ENCODE measurements at places on chromosomes 1 and 21. TPM values are rescaled to one million over a fixed set of nuclear protein-coding genes. Genes with fewer than 3 reads are reported as not detected.

Gene RSPO1
- 0.08 TPM for total RNA-seq

DNA sequence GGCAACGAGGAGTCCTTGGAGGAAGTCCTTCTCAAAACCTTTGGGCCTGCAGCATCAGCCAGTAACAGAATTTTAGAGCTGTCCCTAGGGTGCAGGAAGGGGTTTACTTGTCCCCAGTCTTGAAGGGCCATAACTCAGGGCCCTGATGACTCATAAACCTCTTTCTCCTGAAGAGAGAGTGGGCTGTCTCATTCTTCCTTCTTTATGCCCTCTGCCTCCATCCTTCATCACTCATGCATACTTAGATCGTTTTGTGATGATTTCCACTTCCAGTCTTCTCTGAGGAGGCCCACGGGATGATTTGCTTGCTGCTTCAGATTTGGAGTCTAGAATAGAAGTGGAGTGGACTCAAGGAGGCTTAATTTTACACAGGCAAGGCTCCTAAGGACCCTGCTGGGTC lies 60.2 kb downstream of the NDUFS5 start:
- no peak for DNase-seq

DNA sequence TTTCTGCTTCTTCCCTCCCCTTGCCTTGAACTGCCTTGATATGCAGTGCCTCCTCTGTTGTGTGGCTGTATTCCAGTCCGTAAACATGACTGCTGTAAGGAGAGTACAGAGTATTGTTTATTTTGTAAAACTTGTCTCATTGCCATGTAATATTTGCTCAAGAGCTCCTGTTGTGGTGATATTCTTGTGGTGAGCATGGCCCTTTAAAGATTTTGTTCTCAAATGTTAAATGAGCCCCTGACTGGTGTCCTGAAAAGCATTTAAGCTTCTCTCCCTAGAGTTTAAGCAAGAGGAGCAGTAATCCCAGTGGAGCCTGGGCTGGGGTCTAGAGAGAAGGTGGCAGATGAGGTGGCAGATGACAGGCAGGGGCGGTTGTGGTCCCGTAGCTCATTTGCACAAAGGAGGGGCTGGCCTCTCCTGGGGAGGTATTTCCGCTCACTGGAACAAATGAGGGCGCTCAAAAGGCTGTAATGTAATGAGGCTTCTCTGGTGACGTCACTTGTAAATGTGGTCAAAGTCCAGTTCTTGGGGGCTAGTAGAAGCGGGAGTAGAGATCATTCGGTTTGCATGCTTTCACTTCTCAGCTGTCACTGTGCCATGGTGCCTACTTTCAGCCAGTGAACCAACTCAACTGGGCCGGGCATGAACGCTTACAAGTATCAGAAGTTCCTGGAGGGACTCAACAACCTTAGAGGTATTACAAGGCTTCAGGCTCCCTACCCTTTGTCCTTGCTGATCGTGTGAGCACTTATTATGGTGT lies 46.0 kb upstream of the MACF1 start:
- DNase-seq = peak; percentile 64

GRCh38 chr21:38196036-38196435 lies 60.8 kb upstream of the KCNJ15 start:
- no peak for DNase-seq

Gene ZNF593OS
- not detected for total RNA-seq

DNA sequence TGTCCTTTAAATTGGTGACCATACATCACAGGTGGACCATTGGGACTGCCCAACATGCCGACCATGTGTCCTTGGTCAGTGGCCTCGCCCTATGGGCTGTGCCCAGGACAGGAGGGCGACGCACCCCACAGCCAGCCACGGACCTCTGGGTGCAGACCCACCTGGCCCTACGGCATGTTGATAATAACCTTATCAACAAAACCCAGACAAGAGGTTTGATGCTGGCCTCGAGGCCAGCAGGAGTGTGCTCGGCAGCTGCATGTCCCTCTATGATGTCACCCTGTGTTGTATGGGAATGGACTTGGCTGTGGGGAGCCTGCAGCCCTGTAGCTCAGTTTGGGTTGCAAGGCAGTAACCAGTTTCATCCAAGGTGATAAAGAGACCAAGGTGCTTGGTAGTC lies 32.1 kb downstream of the SLC37A1 start:
- DNase-seq = no peak

DNA sequence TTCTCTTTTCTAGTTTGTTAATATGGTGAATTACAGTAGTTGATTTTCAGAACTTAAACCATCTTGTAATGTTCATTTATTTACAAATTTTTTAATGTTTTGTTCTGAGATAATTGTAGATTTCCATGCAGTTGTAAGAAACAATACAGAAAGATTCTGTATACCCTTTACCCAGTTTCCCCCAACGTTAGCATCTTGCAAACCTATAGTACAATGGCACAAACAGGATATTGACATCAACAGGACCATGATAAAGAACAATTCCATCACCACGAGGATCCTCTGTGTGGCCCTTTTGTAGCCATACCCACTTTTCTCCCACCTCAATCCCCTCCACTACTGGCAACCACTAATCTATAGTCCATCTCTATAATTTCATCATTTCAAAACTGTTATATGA lies 33.3 kb downstream of the COL6A1 start:
- DNase-seq = no peak

Gene CNR2
- not detected for total RNA-seq

GRCh38 chr21:39851002-39851618 lies 16.1 kb upstream of the PCP4 start:
- DNase-seq = no peak

DNA sequence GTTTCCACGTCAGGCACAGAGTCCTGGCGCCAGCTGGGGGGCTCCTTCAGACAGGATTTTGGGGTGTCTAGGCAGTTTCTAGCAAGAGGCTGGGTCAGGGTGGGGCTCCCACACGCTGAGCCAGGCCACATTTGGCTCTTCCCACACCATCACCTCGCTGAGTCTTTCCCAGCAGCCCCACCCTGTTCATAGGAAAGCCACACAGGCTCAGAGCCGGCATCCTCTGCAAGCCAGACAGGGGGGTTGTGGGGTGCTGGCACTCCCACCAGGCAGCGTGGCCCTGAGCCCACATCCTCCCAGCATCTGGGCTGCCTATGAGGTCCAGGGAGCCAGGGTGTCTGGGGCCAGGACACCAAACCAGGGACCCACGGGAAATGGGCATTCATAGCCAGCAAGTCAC lies 2.8 kb upstream of the GPR153 start:
- DNase-seq = no peak

GRCh38 chr1:59169703-59170102 lies 127.2 kb upstream of the FGGY start:
- DNase-seq = no peak

GRCh38 chr1:168482106-168482505 lies 61.7 kb downstream of the XCL2 start:
- DNase-seq = no peak

DNA sequence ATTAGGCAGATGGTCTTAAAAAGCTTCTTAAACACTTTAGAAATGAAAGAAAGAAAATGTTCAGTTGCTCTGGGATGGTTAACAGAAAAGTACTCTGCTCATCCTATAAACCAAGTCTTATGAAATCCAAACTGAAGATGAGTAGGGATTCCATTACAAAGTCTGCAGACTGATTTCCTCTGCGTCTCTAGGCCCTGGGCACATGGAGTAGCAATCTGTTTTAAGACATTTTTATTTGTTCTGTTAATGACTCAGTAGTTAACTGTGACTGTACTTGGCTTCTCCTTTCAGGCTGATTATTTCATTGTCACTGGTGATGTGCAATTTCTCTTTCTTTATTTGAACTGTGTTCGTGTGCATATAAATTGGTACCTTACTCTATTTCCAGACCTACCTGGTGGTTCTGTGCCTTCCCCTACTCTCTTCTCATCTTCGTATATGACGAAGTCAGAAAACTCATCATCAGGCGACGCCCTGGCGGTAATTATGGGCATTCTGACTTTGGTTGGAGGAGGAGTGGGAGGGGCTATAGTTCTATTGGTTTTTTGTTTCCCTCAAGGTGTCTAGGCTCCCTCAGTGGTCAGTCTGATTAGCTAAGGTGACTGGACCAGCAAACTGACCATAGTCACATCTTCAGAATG lies 30.6 kb downstream of the ATP1A1 start:
- no peak for DNase-seq

GRCh38 chr1:108716437-108717230 lies 3.9 kb downstream of the FNDC7 start:
- DNase-seq = no peak

DNA sequence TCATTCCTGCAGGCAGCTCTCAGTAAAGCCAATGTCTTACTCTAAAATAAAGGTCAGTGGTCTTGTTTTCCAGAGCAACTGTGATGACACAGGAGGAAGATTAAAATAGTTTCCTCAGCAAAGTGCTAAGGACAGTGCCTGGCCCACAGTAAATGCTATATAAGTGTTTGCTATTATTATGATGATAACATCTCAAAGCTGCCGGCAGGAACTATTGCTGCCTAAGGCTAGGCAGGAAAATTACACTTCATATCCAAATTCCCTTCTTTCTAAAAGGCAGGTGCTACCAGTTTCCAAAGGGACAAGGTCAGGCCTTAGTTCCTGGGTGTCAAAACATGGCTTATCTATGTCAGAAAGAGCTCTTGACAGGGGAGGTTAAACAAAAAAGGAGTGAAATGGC lies 401.3 kb downstream of the HHAT start:
- no peak for DNase-seq

Gene DDI2
- total RNA-seq = 16.9 TPM

DNA sequence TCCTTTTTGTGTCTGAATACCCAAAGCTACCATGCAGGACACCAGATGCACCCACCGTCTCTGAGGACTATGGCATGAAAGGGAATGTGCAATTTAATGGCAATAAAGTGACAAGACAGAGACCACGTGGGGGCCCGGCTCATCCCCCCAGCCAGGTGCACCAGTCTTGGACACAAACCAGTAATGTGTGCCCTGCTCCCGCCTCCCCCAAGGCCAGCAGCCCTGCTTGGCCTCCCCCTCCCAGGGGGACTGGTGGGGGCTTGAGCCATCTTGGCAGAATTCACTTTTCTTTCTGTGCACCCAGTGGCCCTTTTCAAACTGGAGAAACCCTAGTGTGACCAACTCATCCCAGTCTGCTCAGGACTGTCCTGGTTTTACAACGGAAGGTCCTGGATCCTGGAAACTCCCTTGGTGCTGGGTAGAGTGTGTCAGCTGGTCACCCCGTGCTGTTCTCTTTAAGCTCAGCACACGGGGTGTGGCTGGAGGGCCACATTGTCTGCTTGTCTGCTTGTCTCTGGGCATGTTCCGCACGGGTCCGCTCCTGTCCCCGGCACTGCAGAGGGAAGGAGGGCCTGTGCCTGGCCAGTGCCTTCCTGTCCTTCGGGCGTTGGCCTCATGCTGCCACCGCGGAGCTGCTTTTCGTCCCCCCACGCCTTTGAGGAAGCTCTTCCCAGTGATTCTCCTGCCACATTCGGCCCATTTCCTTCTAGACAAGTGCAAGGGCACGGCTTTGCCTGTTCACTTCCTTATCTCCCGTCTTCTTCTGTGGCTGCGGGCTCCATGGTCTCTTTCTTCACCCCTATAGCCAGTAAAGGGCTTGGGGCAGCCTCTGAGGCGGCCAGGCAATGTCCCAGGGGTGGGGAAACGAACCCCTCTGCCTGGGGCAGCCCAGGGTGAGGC lies 45.8 kb upstream of the TTC34 start:
- DNase-seq = no peak

DNA sequence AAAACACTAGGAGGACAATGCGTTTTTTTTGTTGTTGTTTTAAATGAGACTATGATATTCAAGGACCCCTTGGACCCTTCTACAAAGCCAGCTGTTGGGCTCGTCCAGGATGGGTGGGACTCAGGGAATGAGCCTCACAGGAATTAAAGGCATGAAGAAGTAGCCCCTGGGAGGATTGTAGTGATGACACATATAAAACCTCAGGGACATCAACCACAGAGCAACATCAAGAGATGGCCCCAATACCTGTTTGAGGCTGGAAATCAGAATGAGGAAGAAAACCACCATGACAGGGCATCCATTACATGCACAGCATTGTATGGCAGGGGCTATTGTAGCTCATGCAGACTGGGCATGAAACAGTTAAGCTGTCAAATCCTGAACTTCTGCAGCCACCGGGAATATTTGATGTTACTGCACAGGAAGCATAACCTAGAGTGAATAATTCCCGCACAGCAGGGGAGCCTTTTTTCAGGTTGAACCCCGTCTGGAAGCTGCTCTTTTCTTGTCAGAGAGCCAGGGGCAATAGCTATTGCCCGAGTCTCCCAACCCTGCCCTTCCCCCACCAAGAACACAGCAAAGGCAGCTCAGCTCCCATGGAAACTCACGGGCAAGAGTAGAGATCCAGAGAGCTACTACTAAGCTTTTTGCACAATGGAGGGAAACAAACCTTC lies 140.2 kb upstream of the FGGY start:
- no peak for DNase-seq

Gene LY9
- not detected for total RNA-seq

Gene PLA2G2A
- total RNA-seq = not detected

GRCh38 chr1:151131701-151132334 lies 14.6 kb downstream of the SEMA6C start:
- no peak for DNase-seq

GRCh38 chr1:195965036-195965435 lies 643.2 kb downstream of the KCNT2 start:
- DNase-seq = no peak

- no peak for DNase-seq
Observed at GRCh38 chr1:19960591-19960990, 18.8 kb downstream of the PLA2G2A start.

GRCh38 chr1:108200687-108201051 lies 526 bp upstream of the SLC25A24 start:
- peak; percentile 50 for DNase-seq

- DNase-seq = no peak
Observed at GRCh38 chr1:58931756-58932155, 147.9 kb upstream of the JUN start.
